Activated CD8-positive, alpha-beta T cell treated with anti-CD3 and anti-CD28 coated beads, Interleukin-2, amount 10 ng/mL, durations not matched to agents 7 days and 5 days (primary cell): ENCODE measurements at places on chromosomes 6 and 20. TPM values are rescaled to one million over a fixed set of nuclear protein-coding genes. Genes with fewer than 3 reads are reported as not detected.

Gene PARD6B
- total RNA-seq = 6.0 TPM

Gene CAP2
- total RNA-seq = not detected

Gene TRIM15
- total RNA-seq = not detected

Gene CLVS2
- total RNA-seq = not detected

Gene CALHM6
- total RNA-seq = 19.3 TPM

Gene LPA
- not detected for total RNA-seq

Gene SIRPD
- total RNA-seq = 0.23 TPM

Gene CPNE5
- total RNA-seq = 1.7 TPM

Gene DYNLT2
- total RNA-seq = 2.1 TPM

Gene NRN1
- 15.3 TPM for total RNA-seq

Gene GPR6
- not detected for total RNA-seq

Gene COMMD7
- total RNA-seq = 65.5 TPM

Gene OR2J3
- not detected for total RNA-seq

Gene RPS21
- total RNA-seq = 1,999 TPM

Gene ARMC2
- 10.9 TPM for total RNA-seq

Gene CST3
- total RNA-seq = 0.47 TPM

Gene DPPA5
- not detected for total RNA-seq

Gene ZNF165
- total RNA-seq = 0.84 TPM

Gene WFDC12
- not detected for total RNA-seq

Gene BPIFB4
- not detected for total RNA-seq

Gene SLC17A9
- total RNA-seq = 69.7 TPM

Gene PAX1
- not detected for total RNA-seq
